ENCODE measurements at places on chromosomes 5 and 9. TPM values are rescaled to one million over a fixed set of nuclear protein-coding genes. Genes with fewer than 3 reads are reported as not detected.

PBX3 gene
- 16.6 TPM for total RNA-seq

PCDHA12 gene
- 0.28 TPM for total RNA-seq

DPM2 gene
- total RNA-seq = 7.9 TPM

ANP32B gene
- 14.4 TPM for total RNA-seq

SLC6A19 gene
- not detected for total RNA-seq

OR13C5 gene
- total RNA-seq = not detected

GPR151 gene
- not detected for total RNA-seq

GFPT2 gene
- 47.6 TPM for total RNA-seq

LRRC19 gene
- not detected for total RNA-seq

LECT2 gene
- total RNA-seq = not detected

EQTN gene
- not detected for total RNA-seq

PCDHAC1 gene
- under 0.01 TPM for total RNA-seq

PCDHB9 gene
- 0.56 TPM for total RNA-seq

STING1 gene
- total RNA-seq = 27.8 TPM

ZNF782 gene
- 3.4 TPM for total RNA-seq

CHSY3 gene
- total RNA-seq = 25.1 TPM

GDNF gene
- 1.1 TPM for total RNA-seq

CCL27 gene
- total RNA-seq = not detected

UGT3A1 gene
- not detected for total RNA-seq

SLCO6A1 gene
- total RNA-seq = not detected

TEK gene
- 18.6 TPM for total RNA-seq

ANKRD31 gene
- 0.19 TPM for total RNA-seq

SPRY4 gene
- 8.7 TPM for total RNA-seq

PCDHAC2 gene
- total RNA-seq = 0.19 TPM

GALNT10 gene
- total RNA-seq = 36.1 TPM

FAM169A gene
- 0.19 TPM for total RNA-seq

FBLL1 gene
- total RNA-seq = 0.77 TPM

CCDC152 gene
- total RNA-seq = 1.1 TPM

SPATA31A7 gene
- not detected for total RNA-seq

TTC16 gene
- under 0.01 TPM for total RNA-seq

All from regular cardiac myocyte (primary cell).